ENCODE measurements at places on chromosomes 4 and X. TPM values are rescaled to one million over a fixed set of nuclear protein-coding genes. Genes with fewer than 3 reads are reported as not detected.

DNA sequence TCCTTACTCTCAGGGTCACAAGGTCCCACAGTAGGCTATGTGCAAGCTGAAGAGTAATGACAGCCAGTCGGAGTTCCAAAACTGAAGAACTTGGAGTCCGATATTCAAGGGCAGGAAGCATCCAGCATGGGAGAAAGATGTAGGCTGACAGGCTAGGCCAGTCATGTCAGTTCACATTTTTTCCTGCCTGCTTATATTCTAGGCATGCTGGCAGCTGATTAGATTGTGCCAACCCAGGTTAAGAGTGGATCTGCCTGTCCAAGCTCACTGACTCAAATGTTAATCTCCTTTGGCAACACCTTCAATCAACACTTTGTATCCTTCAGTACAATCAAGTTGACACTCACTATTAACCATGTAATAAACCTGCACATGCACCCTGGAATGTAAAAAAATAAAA, 960.9 kb upstream of the HS3ST1 start:
- DNase-seq, result no peak

- DNase-seq, result no peak
Observed at GRCh38 chr4:158259955-158260575, 49.8 kb downstream of the TMEM144 start.

GRCh38 chr4:141348125-141348524, 127.4 kb downstream of the ZNF330 start:
- no peak for DNase-seq

DNA sequence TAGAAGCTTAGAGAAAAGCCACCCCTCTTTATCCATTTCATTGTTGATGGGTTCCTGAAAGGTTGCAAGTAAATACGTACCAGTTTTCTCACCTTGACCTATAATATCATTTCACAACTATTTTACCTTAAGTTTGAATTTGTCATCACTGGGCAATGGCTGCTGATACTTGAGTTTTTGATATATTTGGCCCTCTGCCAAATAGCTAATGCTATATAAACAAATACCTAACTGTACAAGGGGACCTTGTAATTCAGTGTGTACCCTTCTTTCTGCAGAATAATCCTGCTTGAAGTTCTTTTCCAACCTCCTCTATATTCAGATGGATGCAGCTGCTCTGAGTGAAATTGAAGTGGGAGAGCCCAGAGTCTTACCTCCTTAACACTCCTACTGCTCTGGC, 19.0 kb upstream of the GLUD2 start:
- no peak for DNase-seq

DNA sequence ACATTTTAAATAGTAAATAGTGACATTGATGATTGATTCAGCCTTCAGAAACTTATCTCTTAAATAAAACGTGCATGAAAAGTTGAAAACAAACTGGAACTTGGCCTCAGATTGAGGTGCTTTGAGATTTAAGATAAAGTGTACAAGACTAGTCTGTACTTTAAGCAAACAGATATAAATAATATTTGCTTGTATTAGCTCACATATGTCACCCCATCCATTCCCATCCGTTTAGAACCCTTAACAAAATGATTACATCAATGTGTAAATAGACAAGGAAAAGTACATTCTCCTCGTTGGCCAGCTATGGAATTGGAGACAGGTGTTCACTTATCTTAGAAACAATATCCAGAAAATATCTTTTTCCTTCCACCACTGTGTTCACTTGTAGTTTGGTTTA, 130.8 kb downstream of the BANK1 start:
- no peak for DNase-seq

- DNase-seq, result no peak
Observed at GRCh38 chr4:110132816-110133719, 65.3 kb downstream of the ELOVL6 start.

GRCh38 chr4:53228036-53228435, 137.8 kb downstream of the SCFD2 start:
- no peak for DNase-seq

DNA sequence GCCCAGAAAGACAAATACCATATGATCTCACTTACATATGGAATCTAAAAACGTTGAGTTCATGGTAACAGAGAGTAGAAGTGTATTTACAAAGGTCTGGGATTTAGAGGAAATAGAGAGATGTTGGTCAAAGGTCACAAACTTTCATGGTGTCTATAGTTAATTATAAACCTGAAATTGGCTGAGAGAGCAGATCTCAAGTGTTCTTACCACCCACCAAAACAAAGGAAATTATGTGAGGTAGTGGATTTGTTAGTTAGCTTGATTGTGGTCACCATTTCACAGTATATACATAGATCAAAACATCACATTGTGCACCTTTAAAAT, 186.8 kb downstream of the NWD2 start:
- no peak for DNase-seq

DNA sequence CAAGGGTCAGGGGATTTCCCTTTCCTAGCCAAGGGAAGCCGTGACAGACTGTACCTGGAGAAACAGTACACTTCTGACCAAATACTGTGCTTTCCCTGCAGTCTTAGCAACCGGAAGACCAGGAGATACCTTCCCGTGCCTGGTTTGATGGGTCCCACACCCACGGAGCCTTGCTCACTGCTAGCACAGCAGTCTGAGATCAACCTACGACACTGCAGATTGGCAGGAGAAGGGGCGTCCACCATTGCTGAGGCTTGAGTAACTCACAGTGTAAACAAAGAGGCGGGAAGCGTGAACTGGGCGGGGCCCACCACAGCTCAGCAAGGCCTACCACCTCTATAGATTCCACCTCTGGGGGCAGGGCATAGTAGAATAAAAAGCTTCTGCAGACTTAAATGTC, 48.7 kb upstream of the SRD5A3 start:
- DNase-seq, result no peak

GRCh38 chr4:27318740-27319139, 458.1 kb downstream of the STIM2 start:
- no peak for DNase-seq

DNA sequence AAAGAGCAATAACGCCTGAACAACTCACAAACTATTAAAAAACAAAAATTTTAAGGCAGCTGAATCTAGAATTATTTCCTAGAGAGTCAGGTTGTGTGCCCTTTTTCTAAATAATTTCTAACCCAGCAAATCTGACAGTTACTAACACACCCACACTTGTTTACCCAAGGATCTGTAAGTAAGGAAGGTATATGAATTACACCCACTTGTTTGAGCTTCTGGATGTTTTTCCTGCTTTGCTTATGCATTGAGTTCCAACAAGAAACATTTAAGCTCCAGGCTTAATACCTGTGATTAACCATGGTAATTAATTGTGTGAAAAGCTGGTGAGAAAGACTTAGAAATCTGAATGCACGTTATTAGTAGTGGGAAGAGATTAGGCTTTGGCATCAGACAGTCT, 1.5 kb downstream of the NIPAL1 start:
- DNase-seq, result no peak

GRCh38 chr4:145536044-145536443, 54.4 kb downstream of the SMAD1 start:
- no peak for DNase-seq

GRCh38 chrX:66007851-66008250, 32.0 kb downstream of the VSIG4 start:
- no peak for DNase-seq

DNA sequence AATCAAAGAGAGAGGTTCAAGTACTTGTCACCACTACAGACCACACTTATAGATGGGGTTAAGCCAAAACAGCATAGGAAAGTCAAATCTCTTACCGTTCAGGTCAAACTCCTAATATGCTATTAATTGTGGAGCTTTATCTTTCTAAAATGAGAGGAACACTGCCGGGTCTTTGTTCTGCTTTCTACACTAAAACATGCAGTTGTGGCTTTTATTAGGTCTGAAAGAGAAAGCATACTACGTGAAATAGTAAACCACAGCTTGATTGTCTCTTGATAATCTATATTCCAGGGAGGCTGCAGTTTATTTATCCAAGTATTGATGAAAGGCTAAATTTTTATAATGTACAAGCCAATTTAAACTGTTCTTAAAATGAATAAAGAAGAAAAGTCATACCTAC, 12.3 kb upstream of the INPP4B start:
- no peak for DNase-seq

HSFX3 gene
- not detected for total RNA-seq

MAGEE2 gene
- total RNA-seq, result not detected

MAGEA10 gene
- not detected for total RNA-seq

Data from CD4-positive, alpha-beta memory T cell (primary cell).